Cardiac septum (tissue), 1 donor: ENCODE measurements at places on chromosomes 16 and 17. TPM values are rescaled to one million over a fixed set of nuclear protein-coding genes. Genes with fewer than 3 reads are reported as not detected.

DNA sequence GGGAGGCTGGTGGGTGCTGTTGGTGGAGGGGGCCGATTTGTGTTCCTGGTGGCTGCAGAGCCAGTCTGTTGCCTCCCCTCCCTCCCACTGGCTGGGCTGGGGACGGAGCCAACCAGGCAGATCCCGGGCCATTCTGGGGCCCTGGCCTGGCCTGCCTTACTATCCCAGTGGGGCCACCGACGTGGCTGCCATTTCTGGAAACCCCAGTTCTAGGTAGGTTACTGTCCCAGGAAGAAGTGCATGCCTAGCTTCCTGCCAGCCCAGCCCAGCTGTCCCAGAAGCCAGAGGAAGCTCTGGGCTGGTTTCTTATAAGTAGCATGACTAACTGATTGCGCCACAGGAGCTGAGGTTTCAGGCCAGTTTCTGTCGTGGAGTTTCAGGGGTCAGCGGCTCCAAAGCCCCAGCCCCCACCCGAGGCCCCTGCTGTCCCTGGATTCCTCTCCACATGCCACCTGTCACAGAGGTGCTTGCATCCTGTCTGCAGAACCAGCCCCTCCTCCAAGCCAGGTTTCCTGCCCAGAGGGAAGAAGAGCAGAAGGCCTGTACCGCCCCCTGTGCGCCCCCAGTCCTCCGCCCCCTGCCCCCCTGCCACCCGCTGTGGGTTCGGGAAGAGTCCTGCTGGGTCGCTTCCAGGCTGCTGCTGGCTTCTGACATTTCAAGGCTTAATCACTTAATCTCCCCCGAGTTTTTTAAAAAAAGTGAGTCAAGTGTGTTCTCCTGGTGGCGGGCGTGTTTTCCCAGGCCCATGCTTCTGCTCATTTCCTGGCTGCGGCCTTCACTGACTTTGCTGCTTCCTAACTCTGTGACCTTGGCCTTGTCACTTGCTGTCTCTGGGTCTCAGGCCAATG, 13.2 kb downstream of the IL4R start:
- DNase-seq = peak; percentile 90

Gene ZNF19
- total RNA-seq = 2.6 TPM

- peak; percentile 80 for DNase-seq
These were observed 13.1 kb downstream of the LYRM9 start for GRCh38 chr17:27879987-27880608.

Gene SAP30BP
- total RNA-seq = 47.2 TPM

DNA sequence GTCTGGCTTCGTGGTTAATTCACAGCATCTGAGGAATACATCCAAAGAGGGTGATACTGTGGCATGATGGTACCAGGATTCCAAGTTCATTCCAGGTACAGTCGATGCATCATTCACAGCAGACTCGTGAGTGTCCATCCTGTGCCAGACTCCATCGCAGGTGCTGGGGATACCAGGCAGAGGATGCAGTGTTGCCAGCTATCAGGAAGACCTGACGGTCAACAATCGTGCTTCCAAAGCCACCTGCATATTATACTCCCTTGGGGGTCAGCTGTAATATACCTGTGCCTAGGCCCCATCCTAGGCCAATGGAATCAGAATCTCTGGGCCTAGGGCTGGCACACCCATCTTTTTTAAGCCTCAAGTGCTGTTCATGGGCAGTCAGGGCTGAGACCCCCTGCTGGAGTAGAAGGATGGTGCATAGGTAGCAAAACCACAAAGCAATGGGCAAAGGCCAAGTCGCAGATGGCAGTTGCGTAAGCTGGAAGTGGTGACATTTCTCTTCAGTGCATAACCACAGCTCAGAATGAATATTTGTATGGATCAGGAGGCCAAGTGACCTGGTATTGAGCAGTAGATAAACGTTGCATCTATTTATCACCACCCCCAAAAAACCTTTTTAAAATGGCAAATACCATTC, 42.9 kb upstream of the C16orf78 start:
- DNase-seq = no peak

- no peak for DNase-seq
These were observed 158 bp downstream of the ALYREF start for GRCh38 chr17:81891303-81891552.

DNA sequence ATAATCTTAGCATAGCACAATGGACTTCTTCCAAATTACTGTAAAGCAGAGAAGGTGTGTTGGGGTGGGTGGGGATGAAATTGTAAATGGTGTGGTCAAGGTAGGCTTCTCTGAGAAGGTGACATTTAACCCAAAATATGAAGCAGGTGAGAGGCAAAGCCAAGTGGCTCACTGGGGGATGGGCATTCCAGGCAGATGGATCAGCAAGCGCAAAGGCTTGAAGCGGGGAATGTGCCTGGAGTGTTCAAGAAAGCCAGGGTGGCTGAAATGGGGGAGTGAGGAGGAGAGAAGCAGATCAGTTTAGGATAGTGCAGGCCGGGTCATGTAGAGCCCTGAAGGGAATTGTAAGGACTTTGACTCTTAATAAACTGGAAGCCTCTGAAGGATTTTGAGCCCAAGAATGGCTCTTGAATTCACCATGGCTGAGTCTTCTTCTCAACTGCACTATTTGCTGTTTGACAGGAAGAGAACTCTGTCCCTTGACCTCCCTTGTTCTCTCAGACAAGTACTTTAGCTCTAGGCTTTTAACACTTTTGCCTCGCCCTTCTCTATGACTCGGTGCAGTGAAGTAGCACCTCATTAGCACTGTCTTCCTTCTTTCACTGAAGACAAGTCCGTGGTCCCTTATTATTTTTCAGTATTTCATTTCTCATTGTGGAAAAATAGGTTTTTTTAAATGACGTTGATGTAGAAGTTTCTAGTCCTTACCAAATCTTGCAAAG, 14.7 kb downstream of the CACNG3 start:
- no peak for DNase-seq

DNA sequence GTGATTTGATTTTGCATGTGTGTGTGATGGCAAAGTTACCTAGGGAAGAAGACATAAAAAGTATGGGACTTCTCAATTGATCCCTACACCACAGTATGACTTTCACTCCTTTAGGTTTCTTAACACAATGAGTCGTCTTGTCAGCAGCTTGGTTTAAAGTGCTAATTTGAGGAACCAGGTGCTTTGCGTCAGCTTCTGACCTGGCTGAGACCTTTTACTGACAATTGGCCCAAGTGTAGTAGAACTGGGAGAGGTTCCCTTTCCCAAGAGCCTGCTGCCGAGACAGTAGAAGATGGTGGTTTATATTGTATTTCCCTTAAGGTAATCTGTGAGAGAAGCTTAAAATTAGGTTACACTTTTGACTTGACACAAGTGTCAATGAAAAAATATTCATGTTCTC, 54.9 kb downstream of the LDHD start:
- no peak for DNase-seq

Gene B4GALNT2
- 0.03 TPM for total RNA-seq

Gene MTMR4
- total RNA-seq = 23.4 TPM

Gene BAIAP3
- 3.8 TPM for total RNA-seq
